Coronary artery (tissue), 2 donors: ENCODE measurements at places on chromosomes 1 and 21.

GRCh38 chr1:150142083-150142482, 7.6 kb upstream of the PLEKHO1 start:
- no peak for DNase-seq

DNA sequence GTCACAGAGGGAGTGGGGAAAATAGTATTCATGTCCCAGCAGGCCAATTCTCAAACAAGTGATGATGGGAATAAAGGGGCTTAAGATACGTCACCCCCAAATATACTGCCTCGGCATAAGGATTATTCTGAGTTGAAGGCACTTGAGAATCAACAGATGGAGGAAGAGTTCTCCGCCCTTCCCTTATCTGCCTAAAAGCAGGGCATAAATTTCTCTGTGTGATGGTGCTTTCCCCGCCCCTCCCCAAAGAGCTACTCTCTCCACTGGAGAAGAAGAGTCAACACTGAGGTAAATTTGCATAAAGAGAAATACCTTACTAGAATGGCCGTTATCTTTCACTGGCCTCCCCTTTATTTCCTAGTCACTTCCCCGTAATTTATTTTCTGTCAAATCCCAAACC, 18.7 kb downstream of the BECN2 start:
- DNase-seq = no peak

- peak; percentile 80 for DNase-seq
Observed at GRCh38 chr1:226814751-226815537, 55.5 kb upstream of the PSEN2 start.

- DNase-seq = no peak
Observed at GRCh38 chr1:214953901-214954616, 128.5 kb upstream of the KCNK2 start.

DNA sequence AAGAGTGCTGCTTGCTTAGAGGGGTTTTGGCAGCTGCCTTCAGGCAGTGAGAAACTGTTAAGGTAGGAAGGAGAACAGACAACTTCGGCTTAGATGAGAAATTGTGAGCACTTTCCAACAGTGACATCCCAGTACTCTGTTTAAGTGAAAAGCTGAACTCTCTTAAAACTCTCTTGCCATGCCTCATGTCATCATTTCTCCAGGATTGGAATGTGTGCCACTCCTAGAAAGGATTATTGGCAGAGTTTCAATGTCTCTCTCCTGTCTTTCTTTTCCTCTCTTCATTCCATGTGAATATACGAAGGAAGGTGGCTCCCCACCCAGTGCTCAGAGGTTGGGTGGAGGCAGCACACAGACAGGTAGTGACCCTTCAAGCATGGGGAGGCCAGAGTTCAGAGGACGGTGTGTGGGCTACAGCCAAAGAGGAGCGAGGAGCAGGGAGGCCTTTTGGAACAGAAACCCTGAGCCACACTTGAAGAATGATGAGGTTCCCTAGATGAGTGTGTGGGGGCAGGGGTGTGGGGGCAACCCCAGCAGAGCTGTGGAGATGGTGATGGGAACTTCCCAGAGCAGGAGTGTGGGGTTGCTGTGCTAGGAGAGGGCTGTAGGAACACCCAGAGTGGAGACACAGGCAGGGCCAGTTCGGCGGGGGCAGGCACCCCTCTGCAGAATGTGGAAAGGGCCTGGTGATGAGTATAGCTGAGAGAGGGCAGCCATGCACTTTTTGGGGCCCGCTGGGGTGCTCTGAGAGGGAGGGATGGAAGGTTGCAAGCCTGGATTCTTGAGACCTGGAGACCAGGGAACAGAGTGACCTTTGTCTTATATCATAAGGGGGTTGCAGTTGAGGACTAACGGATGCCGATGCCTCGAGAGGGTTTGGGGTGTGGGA, 58.8 kb downstream of the GALNT2 start:
- DNase-seq = no peak

DNA sequence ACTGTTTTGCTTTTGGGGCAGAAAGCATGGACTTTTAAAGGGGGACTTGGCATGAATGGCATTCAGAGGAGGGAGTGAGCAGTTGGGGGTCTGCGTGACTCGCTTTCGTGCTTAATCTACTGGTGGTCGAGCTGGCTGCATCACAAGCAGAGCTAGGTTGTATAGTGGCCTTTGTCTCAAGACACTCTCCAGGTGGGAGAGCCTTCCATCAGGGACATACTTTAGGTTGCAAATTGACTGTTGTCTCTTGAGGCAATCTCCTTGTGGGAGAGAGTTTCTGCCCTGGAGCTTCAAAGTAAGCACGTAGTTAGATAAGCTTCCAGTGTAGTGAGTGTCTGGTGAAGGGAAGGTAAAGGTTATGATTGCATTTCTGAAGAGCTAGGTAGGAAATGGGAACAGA, 93.9 kb downstream of the C1orf21 start:
- DNase-seq = no peak

- no peak for DNase-seq
Observed at GRCh38 chr1:216621536-216621935, 101.7 kb downstream of the ESRRG start.

DNA sequence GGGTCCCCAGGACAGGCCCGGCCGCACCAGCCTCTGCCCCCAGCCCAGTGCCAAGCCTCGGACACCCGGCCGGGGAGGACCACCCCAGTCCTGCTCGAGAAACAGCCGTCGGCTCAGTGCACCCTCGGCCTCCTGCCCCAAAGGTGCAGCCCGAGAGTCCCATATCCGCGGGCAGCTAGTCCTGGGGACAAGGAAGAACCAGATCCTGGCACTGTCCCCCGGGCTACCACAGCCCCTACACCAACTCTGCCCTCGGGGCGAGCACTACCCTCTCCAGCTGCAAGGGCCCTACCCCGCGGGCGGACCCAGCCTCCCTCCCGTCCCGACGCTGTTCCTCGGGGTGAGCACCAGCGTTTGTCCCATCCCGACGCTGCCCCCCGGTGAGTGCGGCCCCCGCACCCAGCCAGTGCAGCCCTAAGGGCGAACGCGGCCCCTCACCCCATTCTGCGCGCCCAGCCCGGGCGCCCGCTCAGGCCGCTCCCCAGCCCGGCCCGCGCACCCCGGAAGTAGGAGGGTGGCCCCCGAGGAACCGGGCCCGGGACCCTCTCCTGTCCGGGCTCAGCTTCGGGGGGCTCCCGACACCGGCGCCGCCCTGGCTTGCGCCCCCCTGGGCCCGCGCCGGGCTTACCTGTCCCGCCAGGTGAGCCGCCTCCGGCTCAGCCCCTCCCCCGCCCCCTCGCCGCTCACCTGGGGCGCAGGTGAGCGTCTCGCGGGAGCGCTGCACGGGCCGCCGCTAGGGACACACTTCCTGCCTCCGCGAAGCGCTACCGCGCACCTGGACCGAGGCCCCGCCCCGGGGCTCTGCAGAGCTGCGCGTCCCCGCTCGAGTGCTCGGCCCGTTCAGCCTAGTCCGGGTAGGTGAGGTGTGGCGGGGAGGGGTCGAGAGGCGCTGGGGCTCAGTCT, at the start of gene KDF1:
TSS of gene KDF1 (minus strand) at position 747 of the 903 bp plus-strand sequence. CDS start 8,088 bp downstream, outside the sequence.
- no peak for DNase-seq

DNA sequence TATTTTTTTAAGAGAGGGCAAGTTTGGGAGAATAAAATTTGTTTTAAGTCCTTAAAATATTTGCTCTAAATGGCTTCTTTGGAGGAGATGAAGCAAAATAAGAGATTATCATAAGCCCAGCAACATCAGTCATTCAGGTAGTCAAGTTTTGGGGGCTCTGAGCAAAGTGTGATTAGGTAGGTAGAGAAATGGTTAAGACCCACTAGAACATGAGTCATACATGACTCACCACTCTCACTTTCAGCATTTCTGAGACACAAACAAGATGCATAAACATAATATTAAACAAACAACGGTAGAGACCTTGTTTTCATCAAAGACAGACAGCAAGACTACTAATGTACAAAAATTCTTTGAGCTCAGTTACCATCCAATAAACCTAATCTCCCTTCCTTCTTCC, 272.2 kb downstream of the LMO4 start:
- DNase-seq = no peak

- DNase-seq = no peak
Observed at GRCh38 chr1:44707959-44708831, 22.8 kb downstream of the RNU5D-1 start.

DNA sequence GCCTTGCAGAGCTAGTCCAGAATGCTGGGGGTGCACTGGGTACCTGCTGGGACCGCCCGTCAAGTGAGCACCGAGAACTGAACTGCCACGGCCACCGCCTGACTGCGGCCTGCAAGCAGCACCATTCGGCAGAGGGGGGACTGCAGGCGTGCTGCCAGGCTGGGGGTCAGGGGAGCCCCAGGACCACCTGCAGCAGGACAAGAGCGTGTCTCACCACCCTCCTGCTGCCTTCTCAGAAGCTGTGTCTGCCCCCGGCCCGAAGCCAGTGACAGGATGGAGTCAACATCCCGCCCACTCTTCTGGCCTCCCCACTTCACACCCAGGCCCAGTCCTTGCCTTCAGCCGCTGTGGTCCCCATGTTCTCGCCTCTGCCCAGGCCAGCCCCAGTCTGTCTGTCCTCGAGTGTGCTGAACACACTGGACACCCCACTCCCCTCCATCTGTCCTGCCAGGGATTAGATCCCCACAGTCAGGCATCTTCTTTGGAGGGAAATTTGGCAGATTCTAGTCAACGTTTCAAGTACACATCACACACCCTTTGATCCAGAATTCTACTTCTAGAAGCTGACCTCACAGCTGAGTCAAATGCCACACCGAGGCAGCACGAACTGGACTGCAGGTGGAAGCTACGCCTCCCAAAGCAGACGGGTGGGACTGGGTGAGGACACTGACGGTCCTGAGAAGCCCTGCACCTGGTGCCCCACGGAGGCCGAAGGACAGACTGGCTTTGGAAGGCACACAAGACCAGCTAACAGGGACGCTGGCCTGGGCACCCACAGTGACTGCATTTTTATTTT, 26.0 kb downstream of the PTTG1IP start:
- DNase-seq = no peak

DNA sequence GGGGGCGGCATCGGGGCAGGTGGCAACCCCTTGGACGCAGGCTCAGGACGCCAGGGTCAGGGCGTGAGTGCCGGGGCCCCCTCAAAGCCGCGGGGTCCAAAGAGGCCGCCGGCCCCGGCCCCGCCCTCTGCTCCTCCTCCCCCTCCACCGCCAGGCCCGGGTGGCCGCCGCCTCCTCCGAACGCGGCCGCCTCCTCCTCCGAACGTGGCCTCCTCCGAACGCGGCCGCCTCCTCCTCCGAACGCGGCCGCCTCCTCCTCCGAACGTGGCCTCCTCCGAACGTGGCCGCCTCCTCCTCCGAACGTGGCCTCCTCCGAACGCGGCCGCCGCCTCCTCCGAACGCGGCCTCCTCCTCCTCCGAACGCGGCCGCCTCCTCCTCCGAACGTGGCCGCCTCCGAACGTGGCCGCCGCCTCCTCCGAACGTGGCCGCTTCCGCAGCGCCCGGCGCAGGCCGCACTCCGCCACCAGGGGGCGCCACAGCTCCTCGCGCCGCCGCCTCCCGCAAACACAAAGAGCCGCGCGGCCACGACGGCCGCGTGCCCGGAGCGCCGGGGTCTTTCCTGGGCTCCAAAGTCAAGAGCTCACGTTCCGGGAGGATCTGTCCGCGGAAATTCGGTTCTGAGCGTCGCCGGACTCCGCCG, 19.3 kb upstream of the SAMD11 start:
- peak; percentile 84 for DNase-seq

- no peak for DNase-seq
Observed at GRCh38 chr21:35217504-35218060, 168.5 kb upstream of the RUNX1 start.

DNA sequence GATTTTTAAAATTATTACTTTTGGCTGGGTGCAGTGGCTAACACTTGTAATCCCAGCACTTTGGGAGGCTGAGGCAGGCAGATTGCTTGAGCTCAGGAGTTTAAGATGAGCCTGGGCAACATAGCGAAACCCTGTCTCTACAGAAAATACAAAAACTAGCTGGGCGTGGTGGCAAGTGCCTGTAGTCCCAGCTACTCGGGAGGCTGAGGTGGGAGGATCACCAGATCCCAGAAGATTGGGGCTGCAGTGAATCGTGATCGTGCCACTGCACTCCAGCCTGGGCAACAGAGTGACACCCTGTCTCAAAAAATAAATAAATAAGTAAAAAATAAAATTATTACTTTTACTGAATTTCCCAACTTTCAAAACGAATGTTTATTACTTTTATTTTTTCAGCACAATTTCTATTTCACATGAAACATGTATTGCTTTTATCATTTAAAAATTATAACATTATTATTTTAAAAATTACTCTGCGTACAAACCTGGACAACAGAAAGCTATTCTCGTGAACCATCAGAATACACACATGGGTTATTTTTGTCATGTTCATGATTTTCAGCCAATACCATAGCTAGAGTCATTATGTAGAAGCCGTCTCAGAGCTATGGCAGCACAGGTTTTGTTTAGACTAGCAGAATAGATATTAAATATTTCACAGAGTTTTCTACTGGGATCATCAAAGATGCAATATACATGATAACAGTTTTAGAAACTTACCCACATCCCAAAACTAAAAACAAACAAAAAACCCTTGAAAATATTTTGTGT, 621 bp downstream of the AMPD1 start:
- DNase-seq = no peak

- no peak for DNase-seq
Observed at GRCh38 chr1:53542551-53542950, 83.4 kb downstream of the DMRTB1 start.

- no peak for DNase-seq
Observed at GRCh38 chr21:35395728-35396127, 346.6 kb upstream of the RUNX1 start.

GRCh38 chr1:203754455-203754864, 10.5 kb upstream of the LAX1 start:
- DNase-seq = no peak

DNA sequence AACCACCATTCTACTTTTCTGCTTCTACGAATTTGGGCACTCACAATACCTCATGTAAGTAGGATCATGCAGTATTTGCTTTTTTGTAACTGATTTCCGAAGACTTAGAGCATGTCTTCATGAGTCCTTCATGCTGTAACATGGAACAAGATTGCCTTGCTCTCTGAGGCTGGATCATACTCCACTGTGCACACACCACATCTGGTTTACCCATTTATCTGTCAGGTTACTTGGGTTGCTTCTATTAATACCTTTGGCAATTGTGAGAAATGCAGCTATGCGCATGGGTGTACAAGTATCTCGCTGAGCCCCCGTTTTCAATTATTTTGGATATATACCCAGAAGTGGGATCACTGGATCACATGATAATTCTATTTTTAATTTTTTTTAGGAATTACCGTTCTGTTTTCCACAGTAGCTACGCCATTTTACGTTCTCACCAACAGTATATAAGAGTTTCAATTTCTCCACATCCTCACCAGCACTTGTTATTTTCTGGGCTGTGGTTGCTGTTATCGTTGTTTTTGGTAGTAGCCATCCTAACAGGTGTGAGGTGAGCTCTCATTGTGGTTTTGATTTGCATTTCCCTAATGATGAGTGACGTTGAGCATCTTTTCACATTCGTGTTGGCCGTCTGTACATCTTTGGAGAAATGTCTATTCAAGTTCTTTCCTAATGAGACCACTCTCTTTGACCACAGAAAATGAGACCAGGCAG, 10.7 kb upstream of the SLC2A5 start:
- DNase-seq = no peak
